ENCODE measurements at places on chromosomes 5 and 9.

- DNase-seq = no peak
Measured at GRCh38 chr5:80864706-80865435, 95.3 kb upstream of the RASGRF2 start.

GRCh38 chr9:123218831-123219230 lies 49.6 kb downstream of the STRBP start:
- DNase-seq = no peak

GRCh38 chr9:18020121-18020745 lies 441.4 kb downstream of the SH3GL2 start:
- no peak for DNase-seq

GRCh38 chr9:16544842-16545241 lies 325.6 kb downstream of the BNC2 start:
- DNase-seq = no peak

DNA sequence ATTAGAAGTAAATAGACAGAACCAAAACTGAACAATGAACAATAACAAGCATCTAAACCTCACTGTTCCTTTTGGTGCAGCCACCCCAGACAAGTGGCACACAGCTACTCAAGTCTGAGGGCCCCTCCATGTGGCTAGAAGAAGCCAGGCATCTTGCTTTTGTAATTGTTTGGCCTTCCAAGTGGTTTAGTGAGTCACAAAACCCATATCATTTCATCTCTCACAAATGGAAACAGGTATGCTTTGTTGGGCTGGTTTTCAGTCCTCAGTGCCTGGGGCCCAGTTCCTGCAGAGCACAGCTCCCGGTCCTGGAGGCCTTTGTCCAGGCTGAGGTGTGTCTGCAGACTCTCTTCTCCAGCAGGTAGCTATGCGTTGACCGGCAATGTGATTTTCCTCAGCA lies 16.7 kb downstream of the PRLR start:
- no peak for DNase-seq

DNA sequence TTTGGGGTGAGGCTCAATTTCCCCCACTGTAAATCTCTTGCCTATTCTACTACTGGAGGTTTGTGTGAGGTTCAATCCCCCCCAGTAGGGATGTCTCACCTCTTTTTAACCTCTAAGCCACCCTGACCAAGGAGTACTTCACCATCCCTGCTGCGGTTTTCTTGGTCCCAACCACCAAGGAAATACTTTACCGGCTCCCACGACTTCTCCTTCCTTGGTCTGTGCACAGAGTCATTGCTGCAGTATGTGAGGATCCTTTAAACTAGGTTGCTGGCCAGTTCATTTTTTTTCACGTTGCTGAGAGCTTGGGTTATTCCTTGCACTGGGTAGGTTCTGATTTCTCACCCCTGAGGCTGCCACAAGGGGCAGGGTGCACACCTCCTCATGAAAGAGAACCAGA lies 22.5 kb upstream of the HMGCS1 start:
- no peak for DNase-seq

- no peak for DNase-seq
Measured at GRCh38 chr5:51838459-51838858, 455.2 kb downstream of the ISL1 start.

GRCh38 chr9:126628969-126629674 lies 15.4 kb downstream of the LMX1B start:
- no peak for DNase-seq

GRCh38 chr9:107237873-107238272 lies 45.2 kb upstream of the RAD23B start:
- no peak for DNase-seq

DNA sequence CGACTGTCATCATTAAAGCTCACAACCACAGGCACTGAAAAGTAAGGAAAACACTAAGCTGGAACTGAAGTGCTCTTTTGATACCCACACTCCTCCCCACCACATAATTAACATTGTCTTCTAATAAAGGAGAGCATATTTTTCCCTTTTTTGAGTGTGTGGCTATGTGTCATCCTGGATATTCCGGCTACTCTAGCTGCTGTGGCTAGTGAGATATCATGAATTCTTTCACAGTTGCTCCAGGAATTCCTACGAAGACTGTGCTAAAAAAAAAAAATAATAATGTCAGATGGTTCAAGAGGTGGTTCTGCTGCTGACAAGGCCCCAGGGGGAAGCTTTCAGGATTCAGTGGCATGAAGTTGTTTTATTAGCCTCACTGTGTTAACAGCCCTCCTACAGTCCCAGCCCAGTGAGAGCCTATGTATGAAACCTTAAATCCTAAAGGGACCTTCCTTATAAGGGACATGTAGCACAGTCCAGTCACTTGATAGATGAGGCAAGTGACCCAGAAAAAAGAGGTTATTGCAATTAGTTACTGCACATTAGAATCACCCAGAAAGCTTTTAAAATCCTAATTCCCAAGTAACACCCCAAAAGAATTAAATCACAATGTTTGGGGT lies 46.6 kb downstream of the TMEM252 start:
- DNase-seq = no peak

DNA sequence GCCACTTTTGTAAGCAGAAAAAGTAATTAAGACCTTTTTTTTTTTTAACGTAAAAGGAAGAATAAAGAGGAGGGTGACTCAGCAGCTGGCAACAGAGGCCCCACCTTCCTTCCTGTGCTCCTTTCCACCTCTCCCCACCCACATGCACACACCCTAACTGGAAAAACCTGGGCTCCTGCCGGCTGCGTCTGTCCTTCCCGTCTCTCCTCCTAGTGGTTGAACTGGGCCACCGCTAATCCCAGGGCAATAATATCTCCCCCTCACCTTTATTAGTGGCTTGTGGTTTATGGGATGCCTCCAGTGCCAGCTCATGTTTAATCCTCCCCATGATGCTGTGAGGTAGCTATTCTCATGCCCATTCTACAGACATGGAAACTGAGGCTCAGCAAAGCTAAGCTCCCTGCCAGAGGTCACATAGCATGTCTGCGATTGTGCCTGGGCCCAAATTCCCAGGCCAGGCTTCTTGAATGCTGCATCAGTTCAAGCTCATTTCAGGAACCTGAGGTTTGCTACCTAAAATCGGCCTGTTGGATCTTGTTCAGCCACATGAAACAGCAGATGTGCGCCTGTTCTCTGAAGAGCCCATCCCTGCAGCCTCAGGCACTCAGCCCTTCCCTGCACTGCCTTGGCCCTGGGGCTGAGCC lies 60.9 kb upstream of the IL17B start:
- no peak for DNase-seq

DNA sequence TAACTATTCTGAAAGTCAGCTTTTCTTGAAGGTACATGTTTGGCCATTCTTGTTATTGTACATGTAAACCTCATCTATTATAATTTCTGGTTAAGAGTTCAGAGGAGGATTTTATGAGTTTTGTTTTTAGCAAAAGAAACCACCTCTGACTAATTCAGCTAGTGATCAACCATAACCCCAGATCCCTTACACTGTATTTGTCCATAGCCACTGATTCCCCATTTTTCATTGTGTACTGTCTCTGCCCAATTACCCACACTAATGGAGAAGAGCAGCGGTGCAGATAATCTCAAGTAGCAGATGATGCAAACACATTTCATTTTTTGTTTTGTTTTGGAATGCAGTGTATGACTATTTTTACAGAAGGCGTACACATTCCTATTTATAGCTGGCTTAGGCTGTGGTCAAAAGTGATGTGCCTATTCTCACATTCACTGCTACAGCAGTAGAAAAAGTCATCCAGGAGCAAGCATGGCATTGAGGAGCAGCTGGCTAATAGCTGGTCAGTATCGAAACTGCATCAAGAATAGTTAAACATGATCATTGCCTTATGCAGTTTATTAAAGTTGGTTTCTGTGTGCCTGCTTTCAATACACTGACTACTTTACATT lies 988.3 kb downstream of the DTWD2 start:
- no peak for DNase-seq

GRCh38 chr5:111668477-111669414 lies 88.2 kb downstream of the NREP start:
- no peak for DNase-seq

DNA sequence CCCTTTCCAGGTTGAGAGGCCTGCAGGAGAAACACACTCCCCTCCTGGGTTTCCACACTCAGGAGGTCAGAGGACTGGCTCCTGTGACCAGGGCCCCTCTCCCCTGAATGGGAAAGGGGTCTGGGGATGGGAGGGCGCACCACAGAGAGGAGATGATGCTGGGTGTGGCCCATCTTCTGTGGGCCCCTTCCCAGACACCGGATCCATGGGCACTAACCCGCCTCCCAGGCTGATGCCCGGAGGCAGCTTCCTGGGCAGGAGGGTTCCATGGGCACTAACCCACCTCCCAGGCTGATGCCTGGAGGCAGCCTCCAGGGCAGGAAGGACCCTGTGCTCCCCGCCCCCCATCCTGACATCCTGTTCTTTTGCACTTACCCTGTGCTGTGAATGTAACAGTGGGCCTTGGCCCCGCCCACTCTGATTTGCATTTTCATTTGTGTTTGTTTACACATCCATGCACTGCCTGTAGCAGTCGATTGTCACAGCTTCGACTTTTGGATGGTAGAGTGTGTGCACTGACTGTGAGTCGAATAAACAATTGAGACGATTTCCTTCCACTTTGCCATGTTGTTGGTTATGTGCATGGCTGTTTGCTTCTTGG lies 9.3 kb upstream of the DOLPP1 start:
- no peak for DNase-seq

- no peak for DNase-seq
Measured at GRCh38 chr5:83374547-83374946, 97.0 kb upstream of the VCAN start.

DNA sequence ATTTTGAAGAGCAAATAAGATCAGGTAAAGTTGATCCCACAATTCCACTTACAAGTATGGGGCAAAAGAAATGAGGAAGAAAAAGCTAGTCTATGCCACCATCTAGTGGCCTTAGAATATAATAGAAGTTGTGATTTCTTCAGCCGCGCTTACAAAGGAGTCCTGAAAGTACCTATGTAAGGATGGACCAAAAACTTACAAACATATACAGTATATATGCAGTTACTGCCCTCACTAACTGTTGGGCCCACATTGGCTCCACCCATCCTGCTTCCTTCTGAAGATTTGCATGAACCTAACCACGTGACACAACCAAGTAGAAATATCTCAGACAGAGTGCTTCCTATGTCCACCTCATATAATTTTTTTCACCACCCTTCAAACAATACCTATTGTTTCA lies 11.7 kb upstream of the OR13D1 start:
- DNase-seq = no peak

DNA sequence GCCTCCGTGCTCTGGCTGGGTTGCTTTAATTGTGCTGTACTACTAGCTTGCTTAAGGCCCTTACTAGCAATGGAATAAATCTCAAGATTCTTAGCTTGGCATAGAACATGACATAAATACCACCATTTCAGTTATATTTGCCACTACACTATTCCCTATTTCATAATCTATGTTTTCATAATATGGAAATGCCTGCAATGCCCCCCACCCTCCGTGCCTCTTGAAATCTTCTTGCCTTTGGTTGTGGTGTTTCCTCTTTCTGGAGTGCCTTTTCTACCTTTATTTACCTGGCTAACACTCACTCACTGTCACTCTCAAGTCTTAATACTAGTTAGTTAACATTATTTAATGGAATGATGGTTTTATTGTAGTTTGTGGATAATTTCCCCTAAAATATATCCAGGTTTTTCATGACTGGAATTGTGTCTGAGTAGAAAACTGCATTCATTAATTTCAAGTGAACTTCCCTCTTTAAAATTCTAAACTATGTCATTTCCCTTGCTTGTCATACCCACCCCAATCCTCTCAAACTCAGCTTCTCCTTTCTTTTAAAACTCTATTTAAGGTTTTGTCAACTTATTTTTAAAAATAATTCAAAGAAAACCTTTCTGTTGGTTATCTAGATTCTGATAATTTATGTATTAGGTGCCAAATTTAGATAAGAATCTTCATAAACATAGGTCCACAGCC lies 521.7 kb upstream of the DAB2 start:
- DNase-seq = no peak

DNA sequence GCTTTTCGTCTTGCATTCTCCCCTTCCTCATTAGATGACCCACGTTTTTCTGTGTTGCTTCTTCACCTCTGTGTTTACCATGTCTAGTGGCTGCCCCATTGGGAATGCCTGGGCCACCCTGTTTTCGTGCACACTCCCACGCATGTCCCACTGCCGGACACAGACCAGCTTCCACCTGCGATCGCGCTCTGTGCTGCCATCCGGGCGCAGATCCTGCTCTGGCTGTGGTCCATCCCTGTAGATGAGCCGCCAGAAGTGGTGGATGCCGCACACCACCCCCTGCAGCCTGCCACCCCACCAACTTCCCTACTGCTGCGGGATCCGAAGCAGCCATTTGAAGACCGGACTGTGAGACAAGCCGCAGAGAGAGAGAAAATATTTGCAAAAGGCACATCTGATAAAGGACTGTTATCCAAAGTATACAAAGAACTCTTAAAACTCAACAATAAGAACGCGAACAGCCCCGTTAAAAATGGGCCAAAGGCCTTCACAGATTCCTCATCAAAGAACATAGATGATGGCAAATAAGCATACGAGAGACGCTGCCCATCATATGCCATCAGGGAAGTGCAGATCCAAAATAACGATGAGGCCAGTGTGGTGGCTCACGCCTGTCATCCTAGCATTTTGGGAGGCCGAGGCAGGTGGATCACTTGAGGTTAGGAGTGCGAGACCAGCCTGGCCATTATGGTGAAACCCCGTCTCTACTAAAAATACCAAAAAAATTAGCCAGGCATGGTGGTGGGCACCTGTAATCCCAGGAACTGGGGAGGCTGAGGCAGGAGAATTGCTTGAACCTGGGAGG lies 163.7 kb downstream of the COL23A1 start:
- DNase-seq = no peak

GRCh38 chr5:181204113-181204825 lies 727 bp downstream of the TRIM7 start:
- DNase-seq = no peak

GRCh38 chr5:173812811-173813550 lies 75.2 kb upstream of the CPEB4 start:
- no peak for DNase-seq

DNA sequence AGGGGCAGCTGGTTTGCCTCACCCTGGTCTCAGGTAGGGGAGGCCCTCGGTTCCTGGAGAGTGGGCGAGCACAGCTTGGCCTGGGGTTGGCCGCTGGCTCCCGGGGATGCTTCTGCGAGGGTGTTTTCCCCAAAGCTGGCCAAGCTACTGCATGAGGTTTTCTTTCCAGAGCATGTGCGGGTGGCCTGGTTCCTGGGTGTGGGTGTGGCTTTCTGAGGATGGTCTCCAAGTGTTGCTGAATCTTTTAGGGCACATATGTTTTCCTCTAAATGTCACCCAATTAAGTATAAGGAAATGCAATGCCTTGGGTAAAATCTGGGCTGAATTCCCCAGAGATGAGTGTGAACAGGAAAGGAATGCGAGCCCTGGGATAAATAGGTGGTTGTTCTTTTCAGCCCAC lies 115.8 kb upstream of the ICE1 start:
- DNase-seq = no peak

GRCh38 chr9:129173296-129174101 lies 4.6 kb downstream of the IER5L start:
- no peak for DNase-seq

- no peak for DNase-seq
Measured at GRCh38 chr5:56549096-56549886, 266.1 kb upstream of the MAP3K1 start.

DNA sequence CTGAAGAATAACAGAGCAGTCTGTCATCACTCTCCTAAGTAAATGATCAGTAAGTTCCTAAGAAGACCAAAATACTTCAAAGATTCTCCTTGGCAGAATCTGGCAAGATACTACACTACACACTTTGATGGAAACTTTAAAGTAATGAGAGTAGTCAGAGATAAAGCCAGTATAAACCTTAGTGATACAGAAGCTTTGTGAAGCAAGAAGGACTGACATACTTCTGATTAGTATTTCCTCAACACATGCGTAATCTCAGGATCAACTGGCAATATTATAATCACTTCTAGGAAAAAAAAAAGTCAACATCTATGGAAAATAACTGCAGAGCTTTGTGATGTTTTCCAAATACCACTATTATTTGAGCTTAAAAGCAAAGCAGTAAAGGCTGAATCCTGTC lies 34.0 kb upstream of the ADAMTS19 start:
- DNase-seq = no peak
